Upper lobe of left lung (tissue), 6 donors: ENCODE measurements at places on chromosomes 16 and 17.
A peak's percentile ranks its signal among the peaks of the same experiment; 100 is the strongest.

- no peak overlapping the region for H3K27ac ChIP-seq
- no peak for DNase-seq
- no peaks in the 10 kb centered on the region for H3K36me3 ChIP-seq
- H3K27me3 ChIP-seq = no peaks in the 10 kb centered on the region
- no peaks in the 10 kb centered on the region for H3K4me1 ChIP-seq
Observed at GRCh38 chr17:6027342-6028024, 42.7 kb upstream of the WSCD1 start.

DNA sequence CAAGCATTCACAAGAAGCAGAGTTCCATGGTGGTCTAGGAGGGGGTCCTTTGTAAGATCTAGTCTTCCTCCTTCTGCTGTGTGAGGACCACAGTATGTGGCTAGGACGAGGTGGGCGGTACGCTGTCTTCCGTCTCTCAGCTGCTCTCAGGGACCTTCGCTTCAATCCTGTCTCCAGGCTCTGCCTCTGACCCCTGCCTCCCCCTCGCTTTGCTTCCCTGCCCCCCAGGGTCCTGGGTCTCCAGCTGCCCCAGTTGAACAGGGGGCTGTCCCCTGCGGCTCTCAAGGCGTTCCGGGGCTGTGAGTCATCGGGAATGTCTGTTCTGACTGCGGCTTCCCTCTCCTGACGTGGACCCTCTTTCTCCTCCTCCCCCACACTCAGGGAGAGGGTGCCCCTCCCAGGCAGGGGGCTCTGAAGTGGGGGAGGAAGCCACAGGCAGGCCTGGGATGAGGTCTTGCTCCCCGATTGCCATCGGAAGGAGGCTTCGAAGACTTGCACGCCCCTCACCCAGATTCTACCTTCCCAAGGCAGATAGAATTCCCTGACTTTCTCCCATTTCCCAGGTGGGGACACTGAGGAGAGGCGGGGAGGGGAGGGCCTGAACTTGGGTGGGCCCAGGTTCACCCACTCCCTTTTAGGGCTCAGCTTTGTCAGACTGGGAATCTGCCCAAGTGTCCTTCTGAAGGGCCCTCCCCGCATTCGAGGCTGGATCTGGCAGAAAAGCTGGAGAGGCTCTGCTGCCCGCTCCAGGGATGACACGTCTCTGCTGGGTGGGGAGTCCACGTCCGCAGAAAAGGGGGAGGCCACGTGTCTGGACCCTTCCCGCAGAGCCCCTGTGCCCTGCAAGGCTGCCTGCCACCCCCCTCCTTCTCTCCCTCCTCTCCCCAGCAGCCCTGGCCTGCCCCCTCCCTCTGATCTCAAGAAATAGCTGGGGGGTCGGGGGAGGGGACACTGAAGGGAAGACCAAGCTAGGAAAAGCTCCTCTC is 9.1 kb upstream of the COL1A1 start:
- peak; percentile 65 for DNase-seq
- H3K27me3 ChIP-seq = no peaks in the 10 kb centered on the region
- H3K4me1 ChIP-seq = peaks cover 20% of the 10 kb centered on the region
- no peak overlapping the region for H3K4me3 ChIP-seq
- no peaks in the 10 kb centered on the region for H3K36me3 ChIP-seq

GRCh38 chr16:11738742-11739544 is 3.7 kb downstream of the TXNDC11 start:
- H3K4me1 ChIP-seq = peaks cover 53% of the 10 kb centered on the region
- peaks cover 11% of the 10 kb centered on the region for H3K36me3 ChIP-seq
- no peak for DNase-seq
- no peak overlapping the region for H3K27ac ChIP-seq
- H3K27me3 ChIP-seq = no peaks in the 10 kb centered on the region

- no peak overlapping the region for H3K27ac ChIP-seq
- no peaks in the 10 kb centered on the region for H3K27me3 ChIP-seq
- no peaks in the 10 kb centered on the region for H3K36me3 ChIP-seq
- H3K4me3 ChIP-seq = no peak overlapping the region
- DNase-seq = peak; percentile 54
- peaks cover 14% of the 10 kb centered on the region for H3K4me1 ChIP-seq
Observed at GRCh38 chr16:57623251-57624043, 5.0 kb upstream of the ADGRG1 start.
